ENCODE measurements at places on chromosomes 3 and 15.

GRCh38 chr3:51297333-51297732, 87.8 kb upstream of the MANF start:
- no peak for DNase-seq

DNA sequence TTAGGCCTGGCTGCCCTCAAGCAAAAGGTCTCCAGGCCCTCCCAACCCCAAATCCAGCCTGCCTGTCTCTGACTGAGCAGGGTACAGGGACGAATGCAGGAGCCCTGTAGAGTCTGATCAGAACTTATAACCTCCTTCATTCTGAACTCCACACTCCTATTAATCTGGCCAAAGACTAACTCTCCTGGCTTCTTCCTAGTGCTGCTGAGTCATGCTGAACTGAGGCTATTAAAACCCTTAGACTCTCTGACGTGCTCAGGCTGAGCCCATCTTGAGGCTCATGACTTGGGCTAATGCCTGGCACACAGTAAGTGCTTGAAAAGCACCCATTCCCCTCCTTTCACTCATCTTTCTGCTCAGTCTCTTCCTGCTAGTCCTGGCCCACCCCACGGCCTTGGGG, 81.9 kb downstream of the NUP210 start:
- DNase-seq = no peak

GRCh38 chr3:113948015-113948917, 453 bp downstream of the ZDHHC23 start:
- peak; percentile 28 for DNase-seq

DNA sequence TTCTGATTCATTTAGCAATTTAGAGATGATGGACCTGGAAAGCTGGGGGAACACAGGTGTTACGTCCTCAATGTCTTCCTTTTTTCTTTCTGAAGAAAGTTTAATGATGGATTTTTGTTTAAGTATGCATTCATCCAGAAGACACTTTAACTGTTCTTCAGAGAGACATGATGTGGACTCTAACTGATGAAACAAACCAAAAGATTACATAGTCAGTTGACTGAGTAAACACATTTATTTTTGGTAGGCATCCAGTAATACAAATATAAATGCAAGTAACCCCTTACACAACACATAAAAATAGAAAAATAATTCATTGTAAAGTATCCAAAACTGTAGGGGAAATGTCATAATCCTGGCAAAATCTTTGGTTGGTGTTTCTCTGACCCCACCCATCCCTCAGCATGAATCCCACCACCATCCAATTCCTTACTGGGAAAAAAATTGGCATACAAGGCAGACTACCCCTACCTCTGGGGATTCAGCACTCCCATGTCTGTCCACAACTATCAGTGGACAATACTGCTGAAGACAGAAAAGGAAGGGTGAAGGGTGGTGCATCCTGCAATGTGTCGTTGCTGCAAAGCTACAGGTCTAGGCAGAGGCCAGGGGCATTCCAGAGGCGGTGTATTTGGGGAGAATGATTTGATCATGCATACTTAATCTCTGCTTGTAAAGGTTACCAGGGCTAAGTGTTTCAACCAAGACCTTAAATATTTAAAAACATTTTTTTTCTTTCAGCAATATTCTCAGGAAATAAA, 37.4 kb downstream of the THBS1 start:
- no peak for DNase-seq

- no peak for DNase-seq
Observed at GRCh38 chr3:188205992-188206416, 52.0 kb downstream of the LPP start.

- DNase-seq = peak; percentile 18
Observed at GRCh38 chr3:185308126-185308754, 54.4 kb upstream of the EHHADH start.

DNA sequence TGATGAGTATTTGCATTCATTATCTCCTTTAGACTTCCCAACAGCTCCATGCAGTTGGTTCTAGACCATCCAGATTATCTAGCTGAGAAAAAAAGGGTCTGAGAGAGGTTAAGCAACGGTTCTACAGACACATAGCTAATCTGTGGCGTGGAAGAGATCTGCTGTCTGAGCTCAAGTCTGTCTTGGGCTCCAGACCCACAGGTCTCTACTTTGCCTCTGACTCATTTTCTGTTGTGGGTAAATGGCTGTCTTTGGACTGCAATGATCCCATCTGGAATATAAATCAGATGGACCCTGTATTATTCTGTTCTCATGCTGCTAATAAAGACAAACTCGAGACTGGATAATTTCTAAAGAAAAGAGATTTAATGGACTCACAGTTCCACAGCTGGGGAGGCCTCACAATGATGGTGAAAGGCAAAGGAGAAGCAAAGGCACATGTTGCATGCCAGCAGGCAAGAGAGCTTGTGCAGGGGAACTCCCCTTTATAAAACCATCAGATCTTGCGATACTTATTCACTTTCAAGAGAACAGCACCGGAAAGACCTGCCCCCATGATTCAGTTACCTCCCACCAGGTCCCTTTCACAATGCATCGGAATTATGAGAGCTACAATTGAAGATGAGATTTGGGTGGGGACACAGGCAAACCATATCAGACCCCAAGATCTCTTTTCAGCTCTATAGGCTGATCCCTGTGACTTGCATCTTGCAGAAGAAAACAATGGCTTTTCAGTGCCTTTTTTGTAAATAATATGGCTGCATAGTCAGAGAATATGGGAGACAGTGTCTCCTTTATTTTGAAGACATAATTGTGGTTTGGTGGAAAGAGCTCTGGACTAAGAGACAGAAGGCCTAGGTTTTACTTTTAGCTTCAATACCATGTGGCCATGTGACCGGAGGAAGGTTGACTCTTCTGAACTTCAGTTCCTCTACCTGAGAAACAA, 24.7 kb downstream of the CEMIP start:
- DNase-seq = no peak

DNA sequence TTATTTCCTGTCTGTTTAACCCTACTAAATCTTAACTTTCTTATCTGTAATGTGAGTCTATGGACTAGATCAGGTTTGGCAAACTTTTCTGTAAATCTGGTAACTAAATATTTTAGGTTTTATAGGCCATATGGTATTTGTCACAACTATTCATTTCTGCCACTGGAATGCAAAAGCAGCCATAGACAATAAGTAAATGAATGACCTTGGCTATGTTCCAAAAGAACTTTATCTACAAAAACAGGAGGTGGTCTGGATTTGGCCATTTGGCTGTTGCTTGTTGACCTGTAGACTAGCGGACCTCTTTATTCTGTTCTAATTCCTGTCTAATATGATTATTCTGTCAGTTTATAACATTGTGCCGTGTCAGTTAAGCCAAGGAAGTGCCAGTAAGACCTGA, 314.2 kb downstream of the LPP start:
- DNase-seq = no peak

DNA sequence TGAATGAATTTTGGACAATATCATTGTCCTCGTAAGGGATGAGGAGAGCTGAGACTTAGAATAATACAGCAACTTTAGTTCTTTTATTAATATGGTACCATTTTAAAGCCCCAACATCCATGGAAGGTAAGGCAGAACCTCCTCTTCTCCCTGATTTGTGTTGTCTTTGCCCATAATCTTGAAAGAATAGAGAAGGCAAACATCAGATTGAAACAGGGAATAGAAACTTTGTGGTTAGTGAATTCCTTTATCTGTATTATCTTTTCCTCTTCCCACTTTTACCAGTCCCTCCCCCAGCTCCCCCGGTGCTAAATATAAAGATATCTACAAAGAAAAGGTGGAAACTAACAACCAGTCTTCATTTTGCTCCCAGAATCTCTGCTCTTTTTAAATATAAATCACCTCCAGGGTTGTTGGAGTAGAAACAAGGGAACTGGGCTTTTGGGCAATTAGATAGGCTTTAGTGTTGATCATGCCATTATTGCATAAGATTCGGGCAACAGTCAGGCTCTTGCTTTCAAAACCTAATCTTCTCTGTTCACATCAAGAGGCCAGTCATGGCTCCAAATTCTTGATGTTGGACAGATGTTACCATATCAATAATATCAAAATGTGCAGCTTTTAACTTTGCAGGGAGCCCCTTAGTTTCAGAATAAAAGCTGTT, 32.5 kb downstream of the ITPR1 start:
- DNase-seq = no peak

- DNase-seq = no peak
Observed at GRCh38 chr3:5226783-5227182, 39.3 kb downstream of the EDEM1 start.

GRCh38 chr15:60217161-60217560, 180.6 kb downstream of the ANXA2 start:
- no peak for DNase-seq

GRCh38 chr3:32443478-32443877, 51.8 kb downstream of the CMTM7 start:
- no peak for DNase-seq

GRCh38 chr3:129614927-129615363, 8.5 kb upstream of the PLXND1 start:
- no peak for DNase-seq

DNA sequence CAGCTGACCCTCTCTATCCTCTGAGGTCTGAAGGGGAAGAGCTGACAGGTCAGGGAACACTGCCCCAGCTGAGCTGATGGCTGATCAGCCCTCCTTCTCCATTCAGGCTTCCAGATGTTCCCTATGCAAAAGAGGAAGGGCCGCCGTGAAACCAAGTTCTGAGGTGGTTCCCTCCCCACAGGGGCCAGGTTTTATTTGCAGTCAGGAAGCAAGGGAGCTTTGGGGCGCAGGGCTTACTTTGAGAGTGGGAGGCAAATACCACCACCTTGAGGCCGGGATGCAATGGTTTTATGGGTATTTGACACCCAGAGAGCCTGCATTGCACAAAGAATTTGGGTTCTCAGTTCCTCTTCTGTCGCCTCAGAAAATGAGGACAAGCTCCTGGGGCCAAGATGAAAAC, 186.9 kb downstream of the ARRDC4 start:
- DNase-seq = no peak

DNA sequence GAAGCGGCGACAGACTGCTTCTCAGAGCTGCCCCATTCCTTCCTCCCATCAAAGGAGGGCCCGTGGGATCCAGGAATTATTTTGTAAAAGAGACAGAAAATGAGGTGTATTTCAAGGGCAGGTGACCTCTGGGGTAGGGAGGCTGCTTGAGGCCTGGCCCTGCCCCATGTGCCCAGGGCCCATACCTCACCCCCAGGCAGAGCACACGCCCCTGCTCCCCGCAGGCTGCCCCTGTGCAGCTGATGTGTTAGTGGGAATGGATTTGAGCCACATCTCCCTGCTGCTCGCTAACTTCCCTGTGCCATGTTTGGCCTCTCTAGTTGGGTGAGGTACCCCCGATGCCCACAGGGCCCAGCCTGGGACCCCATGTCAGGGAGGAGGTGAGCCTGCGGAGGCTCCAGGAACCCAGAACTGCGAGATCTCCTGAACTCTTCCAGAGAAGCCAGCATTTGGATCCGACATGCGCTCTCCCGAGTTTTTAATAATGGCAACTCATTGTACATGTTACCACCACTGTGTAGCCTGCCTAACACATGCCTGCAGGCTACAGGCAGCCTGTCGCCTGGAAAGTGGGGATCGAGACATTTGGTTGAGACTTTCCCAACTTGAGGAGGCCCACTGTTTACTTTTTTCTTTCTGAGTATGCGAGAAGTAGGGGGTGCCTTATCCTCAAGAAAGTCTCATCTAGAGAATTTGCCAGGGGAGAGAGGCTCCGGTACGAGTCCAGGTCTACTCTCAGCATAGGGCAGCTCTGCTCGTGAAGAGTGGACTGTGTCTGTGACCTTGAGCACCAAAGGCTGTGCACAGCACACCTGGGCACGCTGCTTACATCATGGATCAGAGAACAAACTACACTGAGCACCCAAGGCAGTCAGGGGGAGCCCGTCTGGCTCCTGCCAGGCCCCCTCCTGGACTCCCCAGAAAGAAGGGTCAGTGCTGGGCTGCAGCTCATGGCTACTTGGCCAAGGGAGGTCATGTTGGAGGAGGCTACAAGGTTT, 36.1 kb downstream of the PCSK6 start:
- DNase-seq = no peak

DNA sequence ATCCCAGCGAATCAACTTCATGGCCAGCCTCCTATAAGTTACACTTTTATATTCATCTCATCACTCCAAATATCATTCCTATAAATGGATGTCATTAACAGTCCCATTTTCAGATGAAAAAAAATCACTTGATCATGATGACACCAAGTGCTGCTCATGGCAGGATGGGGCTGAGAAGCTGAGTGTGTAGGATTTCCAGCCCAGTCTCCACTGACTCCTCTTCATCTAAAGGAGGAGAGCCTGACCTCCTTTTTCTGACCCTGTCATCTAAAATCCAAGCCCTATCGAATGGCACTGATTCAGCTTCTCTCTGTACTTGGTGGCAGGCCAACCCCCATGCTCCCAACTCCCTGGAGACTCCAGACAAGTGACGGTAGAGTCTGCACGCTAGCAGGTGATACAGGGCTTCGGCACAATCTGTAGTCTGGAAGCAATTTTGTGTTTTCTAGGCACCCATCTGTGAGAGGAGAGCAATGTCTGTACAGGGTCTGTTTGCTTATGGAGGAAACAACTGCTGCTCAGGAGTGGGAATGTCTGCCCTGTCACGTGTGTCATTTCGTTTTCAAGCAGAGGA, 103.2 kb downstream of the EPHB1 start:
- DNase-seq = no peak

DNA sequence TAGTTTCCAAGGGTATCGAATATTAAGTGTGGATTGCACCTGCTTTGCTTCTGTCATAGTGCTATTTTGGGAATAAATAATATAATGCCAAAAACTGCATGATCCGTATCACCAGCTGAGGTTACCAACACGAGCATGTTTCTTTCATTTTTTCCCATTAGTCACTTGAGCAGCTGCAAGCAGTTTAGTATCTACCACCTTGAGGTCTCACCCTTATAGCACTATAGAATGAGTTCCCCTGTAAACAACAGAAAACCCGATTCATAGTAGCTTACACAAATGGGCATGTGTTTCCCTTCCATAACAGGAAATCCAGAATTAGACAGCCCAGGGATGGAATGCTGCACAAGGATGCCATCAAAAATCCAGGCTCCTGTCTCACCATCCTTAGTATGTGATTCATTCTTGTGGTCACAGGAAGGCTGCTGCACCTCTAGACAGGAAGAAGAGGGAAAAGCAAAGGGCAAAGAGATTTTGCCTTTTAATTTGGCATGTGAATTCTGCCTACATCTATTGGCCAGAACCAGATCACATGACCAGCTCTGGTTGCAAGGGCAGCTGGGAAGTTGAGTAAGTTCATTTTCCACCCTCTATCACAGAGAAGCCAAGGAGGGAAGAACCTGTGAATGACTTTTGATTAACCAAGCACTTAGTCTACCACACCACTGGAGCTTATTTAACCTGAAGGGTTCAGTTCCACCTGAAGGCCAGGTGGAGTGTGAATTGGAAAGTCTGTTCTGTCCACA, 91.3 kb upstream of the SLC25A36 start:
- DNase-seq = no peak

DNA sequence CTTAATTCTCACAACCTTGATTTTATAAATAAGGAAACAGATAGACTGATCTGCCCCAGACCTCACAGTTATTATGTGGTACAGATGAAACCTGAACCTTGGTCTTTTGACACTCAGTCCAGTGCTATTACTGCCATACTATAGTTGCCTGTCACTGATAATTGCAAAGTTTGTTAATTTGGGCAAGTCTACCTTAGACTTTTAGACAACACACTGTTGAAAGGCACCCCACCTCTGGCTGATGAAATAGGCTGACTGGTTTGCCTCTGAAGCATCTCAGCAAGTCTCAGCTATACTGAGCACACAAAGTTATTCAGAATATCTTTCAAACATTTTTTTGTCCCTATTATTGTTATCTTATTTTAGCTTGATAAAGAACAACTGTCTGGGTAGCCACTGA, 53.1 kb upstream of the MAP4 start:
- DNase-seq = no peak
